Lung microvascular endothelial cell (primary cell): ENCODE measurements at places on chromosomes 2 and 18. TPM values are rescaled to one million over a fixed set of nuclear protein-coding genes. Genes with fewer than 3 reads are reported as not detected.
A peak's percentile ranks its signal among the peaks of the same experiment; 100 is the strongest.

The C2orf15 gene
- 0.20 and 0.22 TPM in 2 replicates for total RNA-seq

The DHRS9 gene
- total RNA-seq = not detected in 2 replicates

GRCh38 chr2:133579274-133579673 is 11.0 kb upstream of the NCKAP5 start:
- peak; percentile 88 for DNase-seq

- no peak for DNase-seq
These were observed 183.7 kb downstream of the KLHL29 start for GRCh38 chr2:23568626-23569190.

The DSG1 gene
- not detected in 2 replicates for total RNA-seq

The TMEM247 gene
- not detected in 2 replicates for total RNA-seq
